ENCODE measurements at places on chromosomes 4 and X.

GRCh38 chrX:13248867-13249486 lies 70.9 kb downstream of the ATXN3L start:
- no peak for DNase-seq

- no peak for DNase-seq
Observed at GRCh38 chr4:20847124-20847747, 147.0 kb downstream of the PACRGL start.

DNA sequence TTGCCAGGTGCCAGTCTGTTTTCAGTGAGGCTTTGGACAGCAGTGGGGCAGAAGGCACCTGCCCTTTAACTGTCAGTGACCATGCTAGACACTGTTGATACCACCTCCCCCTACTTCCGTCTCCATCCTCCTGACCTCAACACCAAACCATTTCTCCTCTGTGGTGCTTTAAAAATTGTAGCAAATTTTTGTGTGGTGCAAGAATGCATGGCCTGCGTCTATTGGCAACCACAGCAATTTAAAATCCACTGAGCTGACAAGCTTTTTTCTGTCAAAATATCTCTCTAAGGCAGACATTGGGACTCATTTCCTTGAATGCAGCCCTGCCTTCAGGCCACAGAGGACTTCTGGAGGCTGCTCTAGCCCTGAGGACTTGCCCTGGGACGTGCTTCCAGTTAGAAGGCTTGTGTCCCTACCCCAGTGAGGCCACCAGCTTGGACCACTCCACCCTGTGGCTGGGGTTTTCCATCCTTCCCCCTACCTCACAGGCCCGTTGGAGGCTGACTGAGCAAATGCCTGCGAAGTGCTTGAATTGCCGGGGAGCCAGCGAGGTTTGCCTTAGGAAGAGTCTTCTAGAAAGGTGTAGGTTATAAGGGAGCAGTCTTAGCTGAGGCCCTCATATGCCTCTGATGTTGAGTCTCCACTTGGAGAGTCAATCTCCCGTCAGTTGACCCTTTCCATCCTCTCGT lies 6.9 kb downstream of the PRRG3 start:
- DNase-seq: no peak

GRCh38 chr4:186875476-186875875 lies 151.8 kb upstream of the FAT1 start:
- no peak for DNase-seq

- no peak for DNase-seq
Observed at GRCh38 chr4:138401334-138401733, 159.2 kb upstream of the SLC7A11 start.

- no peak for DNase-seq
Observed at GRCh38 chr4:88080626-88081025, 73.2 kb downstream of the PKD2 start.

DNA sequence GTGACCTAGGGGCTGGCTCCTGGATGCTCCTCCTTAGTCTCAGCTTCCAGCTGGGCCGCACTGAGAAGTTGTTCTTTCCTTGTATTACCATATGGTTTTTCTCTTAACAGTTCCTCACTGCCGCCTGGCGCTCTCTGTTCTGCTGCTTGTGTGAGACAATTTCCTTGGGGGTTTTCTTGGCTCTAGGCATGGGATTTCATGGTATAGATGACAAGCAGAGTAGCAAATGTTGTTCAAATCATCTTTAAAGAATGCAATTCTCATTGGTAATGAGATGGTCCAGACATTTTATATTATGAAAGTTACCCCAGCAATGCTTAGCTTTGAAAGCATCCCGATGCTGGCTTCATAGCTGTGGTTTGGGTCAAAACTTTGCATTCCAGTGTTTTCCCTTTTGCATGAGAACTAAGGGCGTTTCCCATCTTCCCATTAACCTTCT lies 37.6 kb downstream of the SEPTIN11 start:
- peak; percentile 96 for DNase-seq

DNA sequence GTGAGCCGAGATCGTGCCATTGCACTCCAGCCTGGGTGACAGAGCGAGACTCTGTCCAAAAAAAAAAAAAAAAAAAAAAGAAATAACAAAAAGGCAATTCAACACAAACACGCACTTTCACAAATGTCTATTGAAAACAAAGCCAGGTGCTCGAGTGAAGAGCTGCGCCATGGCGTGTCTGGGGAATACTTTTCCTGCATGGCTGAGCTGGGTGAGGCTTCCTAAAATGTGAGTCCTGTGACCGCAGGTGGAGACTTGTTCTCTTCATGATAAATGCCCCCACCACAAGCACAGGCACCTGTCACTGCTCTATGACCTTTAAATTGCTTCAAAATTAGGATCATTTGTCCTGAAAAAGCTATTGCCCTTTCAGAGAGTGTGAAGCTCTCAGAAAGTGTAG lies 4.0 kb upstream of the ABLIM2 start:
- DNase-seq: no peak

DNA sequence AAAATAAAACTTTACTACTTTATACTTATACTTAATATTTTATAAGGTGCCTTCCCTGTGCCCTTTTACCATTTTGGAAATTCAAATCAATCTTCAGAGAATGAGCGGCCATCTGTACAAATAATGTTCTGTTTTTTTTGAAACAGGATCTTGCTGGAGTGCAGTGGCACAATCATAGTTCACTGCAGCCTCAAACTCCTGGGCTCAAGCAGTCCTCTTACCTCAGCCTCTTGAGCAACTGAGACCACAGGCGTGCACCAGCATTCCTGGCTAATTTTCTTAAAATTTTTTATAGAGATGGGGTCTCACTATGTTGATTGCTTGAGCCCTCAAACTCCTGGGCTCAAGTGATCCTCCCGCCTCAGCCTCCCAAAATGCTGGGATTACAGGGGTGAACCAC lies 53.5 kb downstream of the FAM114A1 start:
- no peak for DNase-seq

DNA sequence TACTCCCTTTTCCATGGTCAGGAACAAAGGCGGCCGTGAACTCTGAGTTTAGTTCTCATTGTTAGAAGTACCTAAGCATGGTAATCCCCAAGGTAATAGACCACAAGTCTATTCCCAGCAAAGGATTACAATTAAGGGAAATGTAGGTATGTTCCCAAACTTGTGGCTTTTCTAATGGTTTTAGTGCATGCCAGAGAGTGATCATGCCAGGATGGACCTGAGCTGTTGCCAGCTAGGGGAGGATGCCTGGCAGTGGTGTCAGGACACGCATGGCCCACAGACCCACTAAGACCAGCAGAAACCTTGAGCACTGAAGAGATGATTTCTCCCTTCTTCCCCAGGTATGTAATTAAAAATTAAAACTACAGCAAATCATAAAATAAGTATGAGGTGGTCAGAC lies 60.8 kb downstream of the COQ2 start:
- DNase-seq: no peak

GRCh38 chr4:13296986-13297385 lies 187.2 kb downstream of the RAB28 start:
- DNase-seq: no peak

DNA sequence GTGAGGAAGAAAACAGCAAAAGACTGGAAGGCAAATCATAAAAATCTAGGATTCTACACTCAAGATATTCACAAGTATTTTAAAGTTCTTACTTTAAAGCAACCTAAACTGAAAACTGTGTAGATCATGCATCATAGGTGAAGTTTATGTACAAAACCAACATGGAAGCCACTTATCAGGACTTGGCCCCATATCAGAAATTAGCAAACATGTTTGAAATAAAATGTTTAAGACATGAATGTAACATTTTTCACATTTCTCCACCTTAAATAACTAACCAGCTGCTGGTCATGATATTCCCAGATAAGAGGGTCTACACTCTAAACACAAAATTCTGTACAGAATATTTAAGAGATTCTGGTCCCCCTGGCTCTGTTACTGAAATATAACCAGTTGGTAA lies 38.5 kb downstream of the APBB2 start:
- DNase-seq: no peak

DNA sequence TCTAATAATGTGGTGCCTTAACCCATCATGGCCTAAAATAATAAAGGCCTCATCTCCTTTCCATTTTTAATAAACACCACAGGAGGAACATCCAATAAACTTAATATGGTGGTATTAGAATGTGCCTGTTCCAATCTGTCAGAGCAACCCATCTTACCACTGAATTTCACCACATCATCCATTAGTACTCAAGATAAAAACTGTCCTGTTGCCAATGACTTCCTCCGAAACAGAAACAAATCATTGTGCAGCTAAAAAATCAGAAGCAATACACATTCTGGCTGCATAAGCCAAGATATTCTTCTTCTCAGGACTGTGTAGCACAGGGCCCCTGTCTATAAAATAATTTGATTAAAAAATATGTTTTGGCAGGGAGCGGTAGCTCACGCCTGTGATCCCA lies 18.5 kb downstream of the TLR10 start:
- no peak for DNase-seq

GRCh38 chr4:47519239-47519883 lies 34.3 kb downstream of the ATP10D start:
- DNase-seq: no peak

- DNase-seq: no peak
Observed at GRCh38 chr4:54746218-54746617, 88.5 kb downstream of the KIT start.

DNA sequence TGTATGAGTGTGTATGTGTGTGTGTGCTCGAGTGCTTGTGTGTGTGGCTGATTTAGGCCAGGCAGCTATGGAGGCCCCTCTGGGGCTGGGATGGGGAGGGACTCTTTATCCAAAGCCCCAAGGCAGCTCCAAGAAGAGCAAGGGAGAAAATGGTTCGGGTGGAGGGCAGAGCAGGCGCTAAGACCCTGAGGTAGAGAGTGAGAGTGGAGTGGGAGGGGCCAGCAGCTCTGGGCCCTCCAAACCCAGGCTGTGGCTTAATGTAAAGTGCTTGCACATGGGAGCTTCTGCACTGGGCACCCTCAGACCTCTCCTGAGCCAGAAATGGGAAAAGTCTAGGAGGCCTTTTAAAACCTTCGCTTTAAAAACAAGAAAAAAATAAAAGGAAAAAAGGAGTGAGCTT lies 233.5 kb upstream of the PSAPL1 start:
- no peak for DNase-seq

DNA sequence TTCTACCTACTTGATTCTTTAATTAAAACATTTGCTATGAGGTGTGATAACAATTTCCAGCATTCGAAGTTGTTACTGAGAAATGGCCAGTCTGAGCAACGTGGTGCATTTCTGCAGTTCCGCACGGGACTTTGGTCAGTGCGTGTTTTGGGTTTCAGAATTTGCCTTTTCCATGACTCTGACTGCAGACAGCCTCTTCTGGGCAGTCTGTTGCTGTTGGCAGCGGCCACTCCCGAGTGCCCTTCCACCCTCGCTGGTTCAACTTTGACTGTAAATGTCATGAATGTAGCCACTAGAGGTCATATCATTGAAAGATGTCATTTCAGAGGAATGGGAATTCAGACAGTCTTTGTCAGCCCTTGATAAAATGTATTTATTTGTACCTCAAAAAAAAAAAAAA lies 53.6 kb downstream of the NOP14 start:
- DNase-seq: no peak

DNA sequence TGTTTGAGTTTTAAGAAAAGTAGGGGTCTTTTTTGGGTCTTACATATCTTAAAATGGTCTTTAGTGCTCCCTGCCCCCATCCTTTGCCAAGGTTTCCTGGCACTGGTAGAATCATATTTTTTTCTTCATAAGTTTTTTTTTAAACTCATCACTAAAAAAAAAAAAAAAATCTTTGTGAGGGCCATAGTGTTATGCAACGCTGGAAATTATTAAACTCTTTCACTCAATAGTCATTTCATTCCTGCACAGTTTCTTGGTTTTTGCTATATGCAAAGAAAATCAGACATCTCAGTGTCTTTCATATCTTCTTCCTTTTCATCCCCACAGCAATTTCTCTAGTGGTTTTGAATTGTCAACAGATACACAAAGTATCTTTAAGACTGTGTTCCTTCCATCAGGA lies 95.6 kb downstream of the TMA16 start:
- no peak for DNase-seq

DNA sequence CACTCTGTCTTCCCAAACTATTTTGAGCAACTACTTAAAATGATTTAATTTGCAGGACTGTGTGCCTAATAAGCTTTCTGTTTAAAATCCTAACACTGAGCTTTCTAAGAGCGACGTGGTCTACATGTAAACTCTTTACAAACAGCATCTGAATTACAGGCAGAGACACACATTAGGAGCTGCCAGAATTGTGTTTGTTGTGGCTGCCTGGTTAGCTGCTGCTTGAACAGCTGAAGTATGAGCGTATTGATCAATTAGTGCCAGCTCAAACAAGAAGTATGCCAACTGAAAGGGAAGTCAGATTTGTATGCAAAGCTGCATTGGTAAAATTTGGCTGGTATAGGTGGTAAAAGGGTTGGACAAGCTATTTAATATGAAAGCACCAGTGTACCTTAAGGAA lies 384.4 kb downstream of the PCDH7 start:
- no peak for DNase-seq

- DNase-seq: no peak
Observed at GRCh38 chrX:136147315-136147901, at the start of gene FHL1. Gene FHL1 (plus strand): TSS chrX:136147533.

All from AG04450 (cell line).